ENCODE measurements at places on chromosomes 5 and 9.

DNA sequence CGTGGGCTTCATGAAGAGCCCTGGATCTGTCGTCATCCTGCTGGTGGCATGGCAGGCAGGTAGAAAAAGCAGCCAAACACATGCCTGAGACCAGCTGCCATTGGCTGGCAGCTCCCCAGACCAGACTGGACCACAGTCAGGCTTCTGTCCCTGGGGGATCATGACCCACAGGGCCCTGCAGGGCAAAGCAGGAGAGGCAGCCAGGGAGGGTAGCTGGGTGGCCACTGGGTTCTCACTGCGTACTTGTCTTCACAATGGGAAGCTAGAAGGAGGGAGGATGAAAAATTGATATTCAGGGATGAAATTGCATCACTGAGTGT lies 67.8 kb upstream of the GARNL3 start:
- no peak for DNase-seq

- peak; percentile 35 for DNase-seq
Measured at GRCh38 chr5:101977729-101978345, 318.2 kb downstream of the SLCO4C1 start.

GRCh38 chr9:100441911-100442361 lies 15.0 kb downstream of the MSANTD3 start:
- DNase-seq = no peak

- no peak for DNase-seq
Measured at GRCh38 chr9:133875131-133875530, 117.0 kb downstream of the VAV2 start.

- DNase-seq = no peak
Measured at GRCh38 chr5:137315534-137316345, 183.4 kb downstream of the SPOCK1 start.

DNA sequence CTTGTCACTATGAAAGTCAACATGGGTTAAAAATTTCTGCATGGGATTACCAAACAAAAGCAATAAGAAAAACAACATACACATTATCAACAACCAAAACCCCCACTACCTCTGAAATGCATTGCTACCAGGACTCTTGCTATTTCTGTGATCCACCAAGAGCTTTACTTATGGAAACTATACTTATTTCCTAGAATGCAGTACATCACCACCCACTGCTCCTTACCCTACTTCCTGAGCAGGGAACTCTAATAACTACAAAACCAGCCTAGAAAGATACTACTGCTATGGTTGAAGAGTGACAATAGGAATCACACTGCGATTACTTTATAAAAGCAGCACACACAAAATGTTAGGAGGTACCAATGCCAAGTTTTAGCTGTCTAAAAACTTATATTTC lies 22.2 kb downstream of the LURAP1L start:
- DNase-seq = no peak
